ENCODE measurements at places on chromosomes 4 and X. TPM values are rescaled to one million over a fixed set of nuclear protein-coding genes. Genes with fewer than 3 reads are reported as not detected.

FGF13 gene
- total RNA-seq: not detected

POU3F4 gene
- not detected for total RNA-seq

MAGED2 gene
- 57.8 TPM for total RNA-seq

GRCh38 chr4:17296921-17297890, 214.7 kb downstream of the QDPR start:
- H3K36me3 ChIP-seq: no peaks in the 10 kb centered on the region
- no peaks in the 10 kb centered on the region for H3K27me3 ChIP-seq
- H3K4me1 ChIP-seq: no peaks in the 10 kb centered on the region
- no peak overlapping the region for H3K4me3 ChIP-seq
- no peak overlapping the region for H3K27ac ChIP-seq
- no peak for DNase-seq

FAM13A gene
- total RNA-seq: 8.9 TPM

DNA sequence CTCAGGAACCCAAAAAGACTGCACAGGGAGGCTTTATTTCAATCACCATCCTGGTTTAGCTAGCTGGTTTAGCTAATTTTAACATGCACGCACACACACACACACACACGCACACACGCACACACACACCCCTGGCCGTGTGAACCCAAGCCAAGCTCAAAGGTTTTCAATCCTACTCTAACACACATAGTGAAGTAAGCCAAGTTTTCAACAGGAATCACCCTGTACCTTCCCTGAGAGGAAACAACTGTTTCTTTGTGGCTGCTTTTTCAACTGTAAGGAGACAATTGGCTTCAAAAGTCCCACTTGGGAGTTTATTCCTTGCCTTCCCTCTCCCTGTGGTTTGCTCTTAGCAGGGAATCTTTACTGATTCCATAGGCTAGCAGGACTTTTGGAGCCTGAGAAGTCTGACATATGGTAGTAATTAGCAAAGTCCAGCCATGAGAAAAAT, 98.9 kb upstream of the BMP3 start:
- no peak overlapping the region for H3K27ac ChIP-seq
- H3K36me3 ChIP-seq: no peaks in the 10 kb centered on the region
- H3K4me1 ChIP-seq: no peaks in the 10 kb centered on the region
- no peak for DNase-seq
- no peaks in the 10 kb centered on the region for H3K27me3 ChIP-seq

- peaks cover 86% of the 10 kb centered on the region for H3K4me1 ChIP-seq
- H3K4me3 ChIP-seq: no peak overlapping the region
- peak overlapping the region; percentile 61 for H3K27ac ChIP-seq
- H3K27me3 ChIP-seq: no peaks in the 10 kb centered on the region
Measured at GRCh38 chrX:65688403-65688871, 21.0 kb downstream of the MSN start.

- H3K36me3 ChIP-seq: no peaks in the 10 kb centered on the region
- H3K4me1 ChIP-seq: peaks cover 21% of the 10 kb centered on the region
- peak within 1 kb of the TSS; percentile 13 for H3K4me3 ChIP-seq
Measured at GRCh38 chr4:47031011-47031678, at the start of gene GABRB1. TSS of gene GABRB1 (plus strand) at chr4:47031567.

GRCh38 chr4:188620608-188621007, 481.4 kb downstream of the TRIML1 start:
- no peak overlapping the region for H3K27ac ChIP-seq
- H3K36me3 ChIP-seq: no peaks in the 10 kb centered on the region
- H3K27me3 ChIP-seq: no peaks in the 10 kb centered on the region
- no peak overlapping the region for H3K4me3 ChIP-seq

RENBP gene
- total RNA-seq: 14.3 TPM

- no peaks in the 10 kb centered on the region for H3K36me3 ChIP-seq
- no peak overlapping the region for H3K27ac ChIP-seq
- no peak overlapping the region for H3K4me3 ChIP-seq
- no peaks in the 10 kb centered on the region for H3K27me3 ChIP-seq
- DNase-seq: no peak
- H3K4me1 ChIP-seq: no peaks in the 10 kb centered on the region
Measured at GRCh38 chr4:47631161-47631560, 146.1 kb downstream of the ATP10D start.

TMEM271 gene
- total RNA-seq: not detected

DNA sequence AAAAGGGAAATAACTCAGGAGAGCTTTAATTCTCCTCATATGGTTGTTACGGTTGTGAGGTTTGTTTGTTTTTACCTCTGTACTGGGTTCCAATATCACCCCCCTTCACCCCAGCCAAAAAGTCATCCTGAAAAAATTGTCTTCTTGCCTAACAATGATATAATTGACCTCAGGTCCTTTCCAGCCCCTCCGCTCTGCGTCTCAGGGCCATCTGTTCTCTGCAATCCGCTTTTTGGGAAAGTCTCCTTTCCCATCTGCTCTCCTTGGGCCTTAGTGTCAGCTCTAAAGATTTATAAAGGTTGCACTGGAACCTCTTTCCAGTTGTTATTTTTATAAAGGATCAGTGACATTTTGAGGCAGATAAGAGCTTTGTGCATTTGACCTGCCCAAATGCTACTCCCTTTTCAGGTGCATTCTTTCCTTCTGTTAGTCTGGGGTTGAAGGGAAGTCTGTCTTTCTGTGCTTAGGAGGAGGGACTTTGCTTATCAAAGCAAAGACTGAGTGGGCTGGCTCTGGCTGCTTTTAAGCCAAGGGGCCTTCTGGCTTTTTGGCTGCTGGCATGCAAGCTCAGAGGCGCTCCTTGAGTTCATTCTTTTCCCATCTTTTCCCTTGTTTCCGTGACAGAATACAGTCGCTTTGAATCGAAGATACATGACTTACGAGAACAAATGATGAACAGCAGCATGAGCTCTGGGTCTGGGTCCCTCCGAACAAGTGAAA, 34.1 kb downstream of the DLG3 start:
- H3K27ac ChIP-seq: no peak overlapping the region
- H3K27me3 ChIP-seq: no peaks in the 10 kb centered on the region
- H3K4me3 ChIP-seq: no peak overlapping the region
- DNase-seq: no peak

DNA sequence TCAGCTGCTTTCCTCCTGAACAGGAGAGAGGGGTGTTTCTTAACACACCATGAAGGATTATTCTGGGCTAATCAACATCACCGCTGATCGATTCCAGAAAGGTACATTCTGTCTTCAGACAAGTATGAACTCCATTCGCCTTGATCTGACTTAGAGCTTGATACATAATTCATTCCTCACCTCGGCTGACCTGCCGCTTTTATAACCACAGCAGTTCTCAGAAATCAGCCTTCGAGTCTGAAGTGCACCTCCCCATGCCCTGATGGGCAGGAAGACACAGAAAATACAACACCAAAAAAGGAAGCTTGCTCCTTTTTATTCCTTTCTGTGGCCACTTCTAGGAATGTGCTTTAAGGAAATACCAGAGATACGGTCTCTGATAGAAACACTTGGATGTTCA, 85.7 kb downstream of the JAKMIP1 start:
- no peak for DNase-seq
- no peaks in the 10 kb centered on the region for H3K4me1 ChIP-seq
- no peaks in the 10 kb centered on the region for H3K27me3 ChIP-seq
- H3K27ac ChIP-seq: no peak overlapping the region
- H3K4me3 ChIP-seq: no peak overlapping the region
- H3K36me3 ChIP-seq: peaks cover 2% of the 10 kb centered on the region

DNA sequence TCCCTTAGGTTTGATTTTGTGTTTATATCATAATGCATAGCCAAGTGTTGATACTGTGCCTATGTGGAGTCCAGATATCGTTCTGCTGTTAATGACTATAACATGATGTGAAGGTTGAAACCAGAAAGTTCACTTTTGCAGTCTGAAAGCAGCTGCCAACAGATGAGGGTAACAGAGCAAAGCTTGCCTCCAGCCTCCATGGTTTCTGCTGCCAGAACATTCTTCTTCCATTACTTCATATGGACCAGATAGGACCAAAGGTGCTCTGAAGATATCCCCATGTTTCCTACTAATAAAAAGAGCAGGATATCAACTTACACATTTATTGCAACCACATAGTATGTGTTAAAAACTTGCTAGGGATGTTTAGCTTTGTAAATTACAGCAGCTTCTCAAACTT, 394.1 kb downstream of the SPRY1 start:
- no peak for DNase-seq
- H3K27me3 ChIP-seq: no peaks in the 10 kb centered on the region
- H3K4me3 ChIP-seq: no peak overlapping the region
- H3K27ac ChIP-seq: no peak overlapping the region
- no peaks in the 10 kb centered on the region for H3K4me1 ChIP-seq

GRCh38 chr4:156512622-156513021, 459.0 kb downstream of the PDGFC start:
- H3K27ac ChIP-seq: no peak overlapping the region
- H3K27me3 ChIP-seq: no peaks in the 10 kb centered on the region
- DNase-seq: no peak
- no peak overlapping the region for H3K4me3 ChIP-seq
- H3K4me1 ChIP-seq: no peaks in the 10 kb centered on the region

DNA sequence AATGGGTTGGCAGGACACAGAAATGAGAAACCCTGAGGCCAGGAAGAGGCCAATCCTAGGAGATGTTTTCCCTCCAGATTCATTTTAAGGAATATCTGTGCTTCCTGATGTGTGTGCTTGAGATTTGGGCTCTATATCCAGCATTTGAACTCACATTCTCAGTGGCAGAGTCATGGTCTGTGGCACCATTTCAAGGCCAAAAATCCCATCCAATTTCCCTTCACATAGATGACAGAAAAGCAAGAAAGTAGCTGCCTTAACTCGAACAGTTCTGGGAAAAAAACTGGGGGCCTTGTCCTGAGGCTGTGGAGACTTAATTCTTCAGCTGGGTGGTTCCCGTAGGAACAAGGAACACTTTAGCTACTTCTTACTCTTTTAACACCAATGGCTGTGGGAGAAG, 27.4 kb downstream of the TAF7L start:
- H3K36me3 ChIP-seq: no peaks in the 10 kb centered on the region
- H3K27me3 ChIP-seq: no peaks in the 10 kb centered on the region
- no peaks in the 10 kb centered on the region for H3K4me1 ChIP-seq

SMIM10L2A gene
- total RNA-seq: 0.14 TPM

- no peak overlapping the region for H3K27ac ChIP-seq
- H3K36me3 ChIP-seq: no peaks in the 10 kb centered on the region
- H3K4me3 ChIP-seq: no peak overlapping the region
Measured at GRCh38 chr4:41143311-41144039, 70.9 kb downstream of the APBB2 start.

DNA sequence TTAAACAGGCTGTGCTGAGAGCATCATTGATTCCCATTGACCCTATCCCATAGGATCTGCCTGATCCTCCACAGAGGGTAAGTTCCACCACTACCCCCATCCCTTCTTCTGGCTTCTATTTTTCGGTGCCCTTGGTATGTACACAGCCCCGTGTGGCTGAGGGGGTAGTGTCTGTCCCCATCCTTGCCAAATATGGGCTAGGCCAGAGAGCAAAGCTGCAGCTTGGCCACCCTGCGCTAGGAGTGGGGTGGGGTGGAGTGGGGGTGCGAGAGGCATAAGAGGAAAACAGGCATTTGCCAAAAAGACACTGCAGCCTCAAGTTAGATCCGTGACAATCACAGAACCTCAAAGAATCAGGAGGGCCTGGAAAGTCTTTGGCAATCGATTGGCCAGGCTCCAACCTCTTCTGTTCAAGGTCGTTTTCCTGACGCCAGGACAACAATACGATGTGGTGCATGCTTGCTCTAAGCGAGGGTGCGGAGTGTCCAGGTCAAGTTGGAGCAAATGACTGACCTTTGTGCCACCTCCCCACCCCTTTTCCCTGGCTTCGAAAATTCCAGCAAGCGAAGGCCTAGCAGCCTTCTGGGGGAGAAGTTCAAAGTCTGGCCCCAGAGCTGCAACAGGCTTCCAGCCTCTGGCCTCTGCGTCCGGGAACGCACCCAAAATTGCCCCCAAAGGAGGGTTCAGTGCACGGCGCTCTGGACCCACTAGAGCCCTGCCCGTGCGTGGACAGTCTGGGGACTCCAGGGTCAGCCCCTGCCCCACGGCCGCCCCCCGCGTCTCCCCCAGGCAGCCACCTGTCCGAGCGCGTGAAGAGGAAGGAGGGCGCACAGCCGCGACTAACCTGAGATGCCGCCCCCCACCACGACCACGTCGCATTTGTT, 598 bp downstream of the MAOB start:
- peaks cover 4% of the 10 kb centered on the region for H3K27me3 ChIP-seq
- no peaks in the 10 kb centered on the region for H3K4me1 ChIP-seq
- DNase-seq: no peak
- no peaks in the 10 kb centered on the region for H3K36me3 ChIP-seq

CLNK gene
- 1.0 TPM for total RNA-seq

GRCh38 chr4:143558286-143558685, 44.8 kb downstream of the SMARCA5 start:
- H3K27me3 ChIP-seq: no peaks in the 10 kb centered on the region
- H3K36me3 ChIP-seq: peaks cover 10% of the 10 kb centered on the region
- no peak for DNase-seq
- H3K4me1 ChIP-seq: peaks cover 9% of the 10 kb centered on the region

- H3K27ac ChIP-seq: no peak overlapping the region
- no peaks in the 10 kb centered on the region for H3K27me3 ChIP-seq
- no peak overlapping the region for H3K4me3 ChIP-seq
- no peaks in the 10 kb centered on the region for H3K36me3 ChIP-seq
- DNase-seq: no peak
- H3K4me1 ChIP-seq: no peaks in the 10 kb centered on the region
Measured at GRCh38 chr4:95251568-95251967, 297.2 kb downstream of the UNC5C start.

TECRL gene
- total RNA-seq: not detected

- H3K36me3 ChIP-seq: no peaks in the 10 kb centered on the region
- H3K4me1 ChIP-seq: peaks cover 24% of the 10 kb centered on the region
- no peaks in the 10 kb centered on the region for H3K27me3 ChIP-seq
- H3K27ac ChIP-seq: no peak overlapping the region
Measured at GRCh38 chr4:76209881-76210280, 3.7 kb downstream of the SCARB2 start.

DNA sequence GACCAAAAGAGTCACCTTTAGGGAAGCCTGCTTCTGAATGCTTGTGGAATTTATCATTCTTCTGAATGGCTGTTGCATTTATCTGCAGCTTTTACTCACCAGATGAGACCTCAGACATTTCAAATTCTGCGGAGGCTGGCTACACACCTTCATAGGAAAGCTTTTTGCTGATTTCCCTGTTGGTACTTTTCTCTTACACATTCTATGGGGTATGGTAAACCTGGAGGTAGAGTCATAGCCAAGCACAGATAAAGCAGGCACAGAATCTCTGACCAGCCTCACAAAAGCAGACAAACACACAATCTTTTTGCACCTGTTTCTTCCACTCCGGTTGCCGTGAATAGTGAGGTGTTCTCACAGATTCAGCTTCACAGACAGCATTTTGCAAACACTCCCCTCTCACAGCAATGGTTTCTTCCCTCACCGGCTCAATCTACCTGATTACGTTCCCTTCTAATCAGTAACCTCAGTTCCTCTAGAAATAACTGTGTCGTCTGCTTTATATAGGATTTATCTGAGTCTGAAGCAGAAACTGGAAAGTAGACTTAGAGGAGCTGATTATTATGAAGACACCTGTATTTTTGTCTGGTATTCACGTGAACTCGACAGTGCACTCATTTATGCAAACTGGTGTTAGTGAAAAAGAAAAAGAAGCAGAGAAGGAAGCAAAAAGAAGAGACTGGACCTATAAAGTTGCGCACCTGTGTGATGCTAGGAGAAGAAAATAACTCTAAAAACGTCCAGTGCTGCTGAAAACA, 83.1 kb downstream of the DMD start:
- no peaks in the 10 kb centered on the region for H3K27me3 ChIP-seq
- no peak overlapping the region for H3K4me3 ChIP-seq
- no peaks in the 10 kb centered on the region for H3K36me3 ChIP-seq
- DNase-seq: no peak
- no peaks in the 10 kb centered on the region for H3K4me1 ChIP-seq

All from natural killer cell (primary cell).